ENCODE measurements at places on chromosomes 11 and 22.

GRCh38 chr11:79369055-79369454 lies 71.8 kb downstream of the TENM4 start:
- DNase-seq = no peak

DNA sequence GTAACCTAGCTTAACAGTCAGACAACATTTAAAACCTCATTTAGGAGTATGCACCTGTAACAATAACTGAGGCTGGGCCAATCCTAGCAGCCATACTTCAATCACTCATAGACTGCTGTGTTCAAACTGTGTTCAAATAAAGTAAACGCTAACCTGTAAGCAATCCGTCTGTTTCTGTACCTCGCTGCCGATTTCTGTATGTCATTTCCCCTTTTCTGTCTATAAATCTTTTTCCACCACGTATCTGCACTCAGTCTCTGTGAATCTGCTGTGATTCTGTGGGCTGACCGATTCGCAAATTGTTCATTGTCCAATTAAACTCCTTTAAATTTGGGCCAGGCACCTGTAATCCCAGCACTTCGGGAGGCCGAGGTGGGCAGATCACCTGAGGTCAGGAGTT lies 12.3 kb downstream of the APOBEC3H start:
- no peak for DNase-seq

DNA sequence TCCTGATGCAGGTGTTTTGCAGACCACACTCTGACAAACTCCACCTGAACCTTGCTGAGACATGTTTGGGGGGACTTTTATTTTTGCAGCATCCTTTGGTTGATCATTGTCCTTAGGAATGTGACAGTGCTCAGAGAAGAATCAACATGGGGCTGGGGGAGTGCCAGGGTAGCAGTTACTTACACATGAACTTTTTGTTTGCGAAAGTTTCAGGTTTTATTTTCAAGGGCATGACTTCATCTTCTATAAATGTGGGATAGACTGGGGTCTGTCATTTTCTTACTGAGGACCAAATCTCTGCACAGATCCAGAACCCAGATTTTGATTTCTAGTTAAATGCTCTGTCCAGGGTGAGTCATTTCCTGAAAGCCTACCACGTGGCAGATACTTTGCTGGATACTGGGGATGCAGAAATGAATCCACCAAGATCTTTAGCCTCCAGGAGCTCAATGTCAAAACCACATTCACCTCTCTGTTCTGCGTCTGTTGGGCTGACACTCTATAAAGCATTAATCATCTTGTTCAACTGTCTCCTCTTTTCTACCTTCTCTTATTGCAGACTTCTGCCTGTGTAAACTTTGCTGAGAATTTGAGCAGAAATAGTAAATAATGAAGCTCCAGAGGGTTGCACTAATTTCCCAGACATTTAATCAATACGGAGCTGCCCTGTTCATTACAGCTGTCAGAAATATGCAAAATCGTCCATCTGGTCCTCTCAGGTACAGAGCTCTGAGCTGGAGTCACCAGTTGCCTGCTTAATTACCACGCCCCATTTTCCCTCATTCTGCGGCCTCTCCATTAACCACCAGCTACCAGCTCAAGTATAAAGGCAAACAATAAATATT lies 387.9 kb downstream of the MIAT start:
- DNase-seq = no peak

GRCh38 chr11:123718063-123718462 lies 23.4 kb downstream of the ZNF202 start:
- no peak for DNase-seq

DNA sequence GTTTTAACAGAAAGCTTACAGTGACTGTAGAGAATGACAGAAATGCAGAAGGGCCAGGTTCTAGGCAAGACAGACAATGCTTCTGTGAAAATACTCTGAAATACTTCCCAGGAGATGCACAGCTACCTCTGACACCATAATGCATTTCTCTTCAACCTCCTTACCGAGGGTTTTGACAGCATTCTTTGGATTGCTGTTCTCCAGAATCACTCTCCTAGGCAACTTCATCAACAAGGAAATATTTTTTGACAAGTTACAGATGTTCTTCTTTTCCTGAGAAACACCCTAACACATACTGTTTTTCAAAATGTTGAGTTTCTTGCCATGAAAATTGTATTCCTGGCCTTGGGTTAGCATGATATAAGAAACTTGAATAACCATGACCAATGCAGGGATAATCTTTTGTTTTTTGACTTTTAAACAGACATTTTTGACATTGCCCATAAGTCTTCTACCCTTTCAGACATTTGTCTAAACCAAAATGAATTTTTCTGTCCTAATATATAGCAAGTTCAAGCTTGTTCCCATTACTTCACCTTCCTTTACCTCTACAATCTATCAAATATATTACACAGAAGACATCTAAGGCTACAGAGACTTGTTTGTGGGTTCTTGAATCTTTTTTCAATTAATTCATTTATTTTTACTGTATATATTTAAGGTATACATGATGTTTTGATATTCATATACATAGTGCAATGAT lies 108.1 kb downstream of the CCDC34 start:
- no peak for DNase-seq

DNA sequence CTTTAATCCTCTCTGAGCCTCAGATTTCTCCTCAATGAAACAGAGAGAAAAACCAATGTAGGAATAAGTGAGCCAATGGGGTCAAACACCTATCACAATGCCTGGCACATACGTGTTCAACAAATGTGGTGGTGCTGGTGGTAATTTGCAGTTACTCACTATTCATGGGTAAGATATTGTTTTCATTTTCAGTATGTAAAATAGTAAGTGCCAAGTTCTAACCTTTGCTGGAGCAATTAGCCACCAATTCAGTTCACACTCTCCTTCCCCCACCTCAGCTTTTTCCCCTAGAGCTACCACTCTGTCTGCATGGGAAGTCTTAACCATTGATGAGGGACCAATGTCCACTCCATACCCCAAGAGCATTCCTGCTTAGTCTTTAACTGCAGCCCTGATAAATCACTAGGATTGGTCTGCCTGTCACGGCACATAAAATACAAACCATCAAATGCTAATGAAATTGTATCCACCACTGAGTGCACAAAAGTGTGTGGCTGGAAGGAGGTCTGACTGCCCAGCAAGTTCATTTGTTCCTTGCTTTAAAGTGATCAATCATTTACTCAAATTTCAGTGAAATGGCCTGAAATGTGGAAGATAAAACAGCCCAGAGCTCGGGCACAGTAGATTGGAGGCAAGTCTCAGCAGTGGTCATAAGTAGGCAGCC lies 187.4 kb upstream of the API5 start:
- no peak for DNase-seq

Measured in NCI-H2081 treated with DMSO at 0.1 percent for 48 hours (cell line).